ENCODE measurements at places on chromosomes 2 and 18.
A peak's percentile ranks its signal among the peaks of the same experiment; 100 is the strongest.

DNA sequence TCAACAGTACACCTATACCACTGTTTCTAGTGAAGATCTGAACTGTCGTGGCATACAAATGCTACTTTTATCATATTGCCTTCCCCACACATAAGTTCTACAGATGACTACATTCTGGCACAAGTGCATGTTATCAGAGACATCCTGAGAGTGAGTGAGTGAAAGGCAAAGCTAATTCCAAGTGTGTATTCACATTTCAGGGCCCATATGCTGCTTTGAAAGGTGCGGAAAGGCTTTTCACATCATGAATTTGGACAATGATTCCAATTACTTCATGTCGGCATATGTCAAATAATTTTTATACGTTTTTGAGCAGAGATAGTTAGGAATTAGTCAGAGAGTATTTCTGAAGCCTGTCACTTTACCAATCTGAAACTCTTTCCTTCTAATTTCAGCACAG is 101.7 kb downstream of the GAREM1 start:
- no peak for DNase-seq

DNA sequence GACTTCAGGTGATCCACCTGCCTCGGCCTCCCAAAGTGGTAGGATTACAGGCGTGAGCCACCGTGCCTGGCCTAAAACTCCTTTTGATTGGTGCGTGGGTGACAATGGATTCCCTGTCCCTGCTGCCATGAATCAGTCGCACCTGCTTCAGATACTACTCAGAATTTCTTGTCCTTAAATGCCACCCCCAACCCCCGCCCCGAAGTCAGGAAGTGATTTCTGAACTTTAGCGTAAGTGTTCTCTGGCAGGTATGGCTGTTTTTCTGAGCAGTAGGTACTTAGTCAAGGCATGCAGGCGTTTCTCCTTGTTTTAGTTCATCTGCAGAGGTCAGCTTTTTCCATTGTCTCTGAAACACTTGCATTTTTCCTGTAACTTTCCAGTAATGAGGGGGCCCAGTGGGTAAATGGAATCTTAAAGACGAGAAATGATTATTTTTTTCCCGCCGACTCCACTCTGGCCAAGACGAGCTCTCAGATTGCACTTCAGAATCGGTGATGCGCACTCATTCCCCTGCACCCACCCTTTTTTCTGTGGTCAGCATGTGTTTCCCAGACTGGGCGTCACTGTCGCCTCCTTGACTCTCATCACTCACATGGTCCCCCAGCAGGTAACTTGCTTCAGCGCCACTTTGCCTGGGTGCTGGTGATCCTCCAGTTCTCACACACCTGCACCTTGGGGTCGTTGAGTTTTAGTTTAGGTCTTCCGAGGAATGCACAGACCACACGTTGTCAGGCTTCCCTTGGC is 179.7 kb downstream of the GBX2 start:
- DNase-seq, result no peak

- no peak for DNase-seq
Measured at GRCh38 chr18:58671632-58672564, 633 bp downstream of the MALT1 start.

GRCh38 chr2:227766373-227766883 is 20.7 kb downstream of the SCYGR8 start:
- DNase-seq, result peak; percentile 38

- DNase-seq, result no peak
Measured at GRCh38 chr2:230721712-230722111, 9.1 kb downstream of the CAB39 start.

DNA sequence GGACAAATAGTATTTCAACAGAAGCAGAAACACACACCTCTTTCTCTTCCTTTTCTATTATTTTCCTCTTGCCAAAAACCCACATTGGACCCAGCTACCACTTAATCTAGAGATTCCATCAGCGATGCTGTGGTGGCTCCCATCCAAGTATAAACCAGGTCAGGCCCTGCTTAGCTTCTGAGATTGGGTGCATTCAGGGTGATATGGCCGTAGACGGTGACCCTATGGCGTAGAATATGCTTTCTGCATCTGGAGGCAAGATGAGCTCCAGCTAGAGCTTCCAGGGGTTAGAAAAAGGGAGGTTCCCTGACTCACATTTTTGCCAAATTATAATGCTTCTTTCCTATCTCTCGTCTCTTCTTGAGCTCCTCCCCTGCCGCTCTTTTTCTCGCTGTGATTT is 66.5 kb downstream of the TNP1 start:
- no peak for DNase-seq

DNA sequence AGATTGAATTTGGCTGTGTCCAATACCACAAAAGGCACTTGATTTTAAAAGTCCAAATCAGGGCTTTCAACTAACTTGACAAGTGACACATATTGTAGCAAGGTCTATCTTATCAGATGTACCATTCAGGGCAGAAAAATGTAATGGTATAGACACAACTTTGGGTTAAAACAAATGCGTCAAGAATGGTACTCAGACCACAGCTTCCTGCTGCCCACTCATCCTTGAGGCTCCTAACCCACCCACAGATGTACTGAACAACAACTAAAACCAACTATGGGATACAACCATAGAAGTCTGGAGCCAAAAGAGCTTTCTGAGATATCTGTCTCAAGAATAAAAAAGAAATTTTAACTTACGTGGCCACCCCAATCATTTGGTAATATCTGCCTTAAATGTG is 105.2 kb downstream of the RBM43 start:
- DNase-seq, result no peak

- DNase-seq, result no peak
Measured at GRCh38 chr2:80298954-80299353, 5.6 kb downstream of the LRRTM1 start.

GRCh38 chr2:85712336-85712735 is 18.2 kb downstream of the GNLY start:
- DNase-seq, result no peak

DNA sequence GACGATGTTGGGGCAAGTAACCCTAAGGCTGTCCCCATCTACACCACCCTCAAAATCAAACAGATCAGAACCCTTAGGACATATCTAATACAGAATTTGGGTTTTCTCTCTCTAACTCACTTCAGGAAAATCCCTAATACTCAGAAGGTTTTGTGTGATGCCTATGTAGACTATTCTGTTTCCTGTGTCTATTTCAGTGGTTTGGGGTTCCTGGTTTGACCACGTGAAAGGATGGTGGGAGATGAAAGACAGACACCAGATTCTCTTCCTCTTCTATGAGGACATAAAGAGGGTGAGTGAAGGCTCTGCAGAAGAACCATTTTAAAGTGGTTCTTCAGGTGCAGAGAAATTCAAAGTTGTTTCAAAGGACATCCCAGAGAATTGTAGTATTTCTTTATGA is 16.3 kb downstream of the SULT1C2 start:
- no peak for DNase-seq

DNA sequence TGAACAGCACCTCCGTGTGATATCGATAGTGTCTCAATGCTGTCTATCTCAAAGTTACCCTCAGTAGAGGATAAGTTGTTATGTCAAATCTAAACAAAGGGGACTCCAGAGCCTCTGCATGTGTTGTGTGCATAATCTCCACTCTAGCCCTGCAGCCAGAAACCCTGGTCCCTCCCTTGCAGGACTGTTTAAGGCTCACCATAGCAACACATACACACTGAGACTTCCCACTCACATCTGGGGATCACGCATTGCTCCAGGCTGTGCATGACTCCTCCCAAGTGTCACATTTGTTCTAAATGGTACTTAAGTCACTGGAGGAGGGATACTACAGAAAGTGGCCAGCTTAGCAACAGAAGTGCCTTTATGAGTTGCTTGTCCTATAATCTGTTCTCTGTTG is 258.6 kb upstream of the CRIM1 start:
- no peak for DNase-seq

DNA sequence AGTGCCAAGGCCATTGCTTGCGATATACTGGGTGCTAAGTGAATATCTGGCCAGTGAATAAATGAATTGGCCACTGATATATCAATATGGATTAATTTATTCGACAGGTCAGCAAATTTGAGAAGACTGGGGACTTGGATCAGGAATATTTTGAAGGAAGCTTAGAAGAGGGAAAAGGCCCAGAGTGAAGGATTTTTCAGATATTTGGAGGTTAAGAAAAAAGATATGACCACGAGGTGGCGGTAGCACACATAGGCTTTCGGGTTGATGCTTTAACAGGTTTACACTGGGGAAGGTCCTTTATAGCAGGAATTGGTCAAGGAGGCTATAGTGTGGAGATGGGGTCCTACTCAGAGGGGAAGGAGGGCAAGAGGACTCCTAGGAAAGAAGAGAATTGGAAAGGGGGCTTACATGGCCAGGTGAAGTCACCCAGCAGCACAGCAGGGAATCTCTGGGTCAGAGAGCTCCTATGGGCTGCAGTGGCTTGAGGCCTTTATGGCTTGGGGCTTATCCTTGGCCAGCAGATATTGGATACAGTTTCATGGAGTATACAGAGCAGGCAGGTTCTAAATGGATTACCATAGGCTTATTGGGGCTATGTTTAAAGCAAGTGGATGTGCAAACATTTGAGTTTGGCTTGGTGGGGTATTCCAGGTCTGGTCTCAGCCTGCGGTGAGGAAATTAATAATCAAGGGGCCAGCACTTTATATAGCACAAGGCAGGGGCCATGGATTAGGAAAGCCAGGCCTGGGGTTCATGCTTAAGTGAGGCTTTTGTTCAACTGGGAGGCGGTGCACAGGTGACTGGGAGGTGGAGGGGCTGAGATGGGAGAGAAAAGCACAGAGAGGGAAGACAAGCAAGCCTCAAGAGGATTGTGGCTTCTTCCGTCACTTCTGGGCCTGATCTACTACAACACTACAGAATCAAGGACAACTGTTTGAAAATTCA is 9.7 kb downstream of the IL1RN start:
- DNase-seq, result peak; percentile 14

DNA sequence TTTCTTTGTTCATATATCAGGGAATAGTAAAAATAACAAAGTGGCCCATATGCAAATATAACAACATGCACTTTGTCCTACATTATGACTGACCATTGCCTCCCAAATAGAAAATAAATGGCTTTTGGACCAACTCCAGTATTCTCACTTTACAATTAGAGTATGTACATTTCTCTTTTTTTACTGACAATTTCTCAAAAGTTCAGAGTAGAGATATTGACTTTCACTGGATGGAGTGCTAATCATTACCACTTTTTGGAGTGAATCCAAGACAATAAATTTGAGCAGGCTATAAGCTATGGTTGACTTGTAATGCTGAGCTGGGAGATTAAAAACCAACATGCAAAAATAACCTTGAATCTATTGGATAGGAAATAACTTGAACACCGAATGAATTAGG is 987.4 kb downstream of the SUCLG1 start:
- DNase-seq, result no peak

- DNase-seq, result no peak
Measured at GRCh38 chr2:161388146-161388779, 27.8 kb upstream of the TBR1 start.
